ENCODE measurements at places on chromosomes 2 and 18.

GRCh38 chr18:3321133-3321812, 59.3 kb downstream of the MYL12B start:
- no peak for DNase-seq

- DNase-seq = no peak
These were observed 3.0 kb downstream of the CNNM4 start for GRCh38 chr2:96763511-96764252.

DNA sequence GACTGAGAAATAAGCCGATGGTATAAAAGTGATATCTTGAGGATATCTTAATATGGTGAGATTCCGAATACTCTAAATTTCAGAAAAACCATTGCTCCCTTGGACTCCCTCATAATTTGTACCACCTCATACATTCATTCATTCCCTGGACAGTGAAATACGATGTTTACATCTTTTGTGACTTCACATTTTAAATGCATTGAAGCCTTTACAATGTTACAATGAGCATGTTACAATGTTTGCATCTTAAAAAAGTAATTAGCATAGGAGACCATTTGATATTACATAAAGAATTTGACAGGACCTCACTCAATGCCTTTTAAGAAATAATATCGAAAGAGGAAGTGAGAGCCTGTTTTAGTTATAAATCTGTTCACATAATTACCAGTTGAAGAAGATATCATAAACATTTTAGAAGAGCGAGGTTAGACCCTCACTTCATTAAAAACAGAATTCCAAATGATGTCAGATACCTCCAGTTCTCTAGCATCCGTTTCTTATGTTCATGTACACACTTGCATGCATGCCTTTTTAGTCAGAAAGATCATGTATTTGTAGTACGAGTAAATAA, 372.0 kb downstream of the ARHGAP15 start:
- no peak for DNase-seq

DNA sequence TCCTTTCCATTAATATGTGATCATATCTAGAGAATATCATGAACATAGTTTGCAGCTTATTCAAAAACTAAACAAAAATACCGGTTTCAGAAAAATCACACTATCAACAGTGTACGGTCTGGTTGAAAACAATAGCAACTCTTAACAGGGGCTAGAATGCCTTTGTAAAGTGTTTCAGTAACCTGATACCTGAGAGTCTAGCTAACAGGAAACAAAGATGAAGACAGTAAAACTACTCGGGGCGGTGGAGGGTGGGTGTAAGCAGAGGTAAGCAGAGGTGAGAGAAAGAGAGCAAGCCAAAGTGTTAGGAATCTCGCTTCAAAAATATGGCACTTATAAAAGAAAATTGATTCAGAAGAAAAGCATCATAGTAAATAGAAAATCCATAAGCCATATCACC, 109.0 kb upstream of the RGPD4 start:
- DNase-seq = no peak

Measured in CD8-positive, alpha-beta T cell (primary cell).